ENCODE measurements at places on chromosomes 3 and 15. TPM values are rescaled to one million over a fixed set of nuclear protein-coding genes. Genes with fewer than 3 reads are reported as not detected.

The CIB2 gene
- 6.4 TPM for polyA plus RNA-seq

The PLCB2 gene
- 1.6 TPM for polyA plus RNA-seq

The CPN2 gene
- not detected for polyA plus RNA-seq

The BBX gene
- 21.4 TPM for polyA plus RNA-seq

The STIMATE gene
- 25.9 TPM for polyA plus RNA-seq

The SCN11A gene
- 0.06 TPM for polyA plus RNA-seq

The RPP25 gene
- 13.1 TPM for polyA plus RNA-seq

The SPSB4 gene
- polyA plus RNA-seq = 0.06 TPM

The CAND2 gene
- polyA plus RNA-seq = 7.1 TPM

The TSEN2 gene
- 8.3 TPM for polyA plus RNA-seq

The PIF1 gene
- 23.0 TPM for polyA plus RNA-seq

The KLF15 gene
- 2.8 TPM for polyA plus RNA-seq

The ADGRG7 gene
- polyA plus RNA-seq = not detected

The STX19 gene
- polyA plus RNA-seq = not detected

The UCN2 gene
- 0.11 TPM for polyA plus RNA-seq

The ST6GAL1 gene
- polyA plus RNA-seq = 63.9 TPM

The RARB gene
- polyA plus RNA-seq = 15.3 TPM

The NR2E3 gene
- 0.04 TPM for polyA plus RNA-seq

The GOLGA8J gene
- not detected for polyA plus RNA-seq

The KBTBD13 gene
- polyA plus RNA-seq = not detected

The C3orf49 gene
- polyA plus RNA-seq = not detected

The ZNF80 gene
- polyA plus RNA-seq = not detected

The KAT2B gene
- 2.6 TPM for polyA plus RNA-seq

The C3orf70 gene
- polyA plus RNA-seq = 0.08 TPM

The SLC9A9 gene
- polyA plus RNA-seq = 1.8 TPM

The GP5 gene
- 0.06 TPM for polyA plus RNA-seq

The MAP1A gene
- 0.68 TPM for polyA plus RNA-seq

The C15orf61 gene
- 3.5 TPM for polyA plus RNA-seq

The CATSPER2 gene
- polyA plus RNA-seq = 1.4 TPM

The MAGEL2 gene
- not detected for polyA plus RNA-seq

The LCTL gene
- not detected for polyA plus RNA-seq

The CTXN2 gene
- polyA plus RNA-seq = 0.01 TPM

The COMMD2 gene
- 10.7 TPM for polyA plus RNA-seq

The LDHAL6B gene
- polyA plus RNA-seq = not detected

The ZNF662 gene
- polyA plus RNA-seq = 0.84 TPM
